ENCODE measurements at places on chromosomes 2 and 18.

DNA sequence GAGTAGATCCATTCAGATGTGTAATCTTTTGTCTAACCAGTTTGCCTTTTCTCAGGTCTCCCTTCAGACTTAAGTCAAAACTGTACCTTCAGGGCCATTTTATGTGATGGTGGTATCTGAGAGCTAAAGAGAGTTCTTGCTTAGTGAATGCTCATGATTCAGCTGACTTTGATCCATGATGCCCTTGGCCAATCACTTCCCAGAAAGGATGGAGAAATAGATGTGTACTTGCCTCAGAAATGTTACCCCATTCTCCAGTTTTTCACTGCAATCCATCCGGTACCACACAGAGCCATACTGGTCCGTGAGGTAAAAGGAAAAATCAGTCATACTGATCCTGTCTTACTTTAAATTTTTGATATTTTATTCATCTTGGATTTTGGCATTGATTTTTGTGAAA lies 234.8 kb upstream of the PIK3C3 start:
- no peak for DNase-seq

- no peak for DNase-seq
These were observed 19.4 kb upstream of the NCL start for GRCh38 chr2:231483398-231484329.

DNA sequence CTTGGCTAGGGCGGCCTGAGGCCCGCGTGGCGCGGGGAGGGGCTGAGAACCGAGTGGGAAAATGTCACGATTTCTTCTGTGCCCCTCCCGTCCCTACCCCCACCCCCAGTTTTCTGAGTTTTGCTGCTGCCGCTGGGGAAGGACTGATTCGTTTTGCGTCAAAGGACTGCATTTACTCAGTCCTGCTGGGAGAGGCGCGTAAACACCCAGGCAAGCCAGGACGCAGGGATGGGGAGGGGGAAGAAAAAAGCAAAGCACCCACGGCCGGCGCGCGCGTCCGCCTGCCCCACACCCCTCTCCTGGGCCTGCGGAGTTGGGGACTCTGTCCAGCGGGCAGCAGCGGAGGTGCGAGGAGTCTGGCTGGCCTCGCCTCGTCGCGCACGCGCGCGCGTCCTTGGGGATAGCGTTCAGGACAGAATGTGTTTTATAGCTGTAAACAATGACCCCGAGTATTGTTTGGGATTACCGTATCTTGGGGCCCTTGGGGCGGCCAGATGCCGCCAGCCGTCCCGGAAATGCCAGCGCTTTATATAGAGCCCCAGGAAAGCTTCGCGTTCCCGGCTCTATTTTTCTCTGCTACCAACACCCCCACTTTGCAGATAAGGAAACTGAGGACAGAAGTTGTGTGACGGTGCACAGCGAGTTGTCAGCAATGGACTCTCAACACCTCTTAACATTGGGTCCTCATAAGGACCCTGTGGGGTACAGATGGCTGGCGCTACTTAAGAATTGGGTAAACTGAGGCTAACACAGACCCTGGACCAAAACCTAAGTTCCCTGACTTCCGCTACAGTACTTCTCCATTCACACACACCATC lies 1.7 kb upstream of the FOSL2 start:
- no peak for DNase-seq

- no peak for DNase-seq
These were observed 378.1 kb upstream of the ATP5MC3 start for GRCh38 chr2:175559613-175560012.

GRCh38 chr18:48950536-48951447 lies at the start of gene SMAD7:
TSS of gene SMAD7 (minus strand) at chr18:48950965. CDS start at chr18:48950424, 541 bp downstream.
- no peak for DNase-seq

DNA sequence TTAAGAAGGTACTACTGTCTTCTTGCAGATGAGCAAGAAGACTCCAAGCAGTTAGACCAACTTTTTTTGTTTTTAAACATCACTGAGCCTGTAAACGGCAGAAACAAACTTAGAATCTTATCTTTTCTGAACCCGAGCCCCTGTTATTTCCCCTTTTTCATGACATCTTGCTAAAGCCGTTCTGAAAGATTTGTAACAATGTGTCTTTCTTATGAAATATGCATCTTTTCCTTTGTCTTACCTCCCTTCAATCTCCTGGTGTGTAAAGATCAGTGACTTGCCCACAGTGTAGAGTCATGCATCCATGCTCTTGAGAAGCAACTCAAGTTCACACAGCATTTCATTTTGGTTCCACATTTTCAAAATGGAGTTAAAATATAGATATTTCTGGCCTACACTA lies 288.8 kb upstream of the CELF4 start:
- no peak for DNase-seq

DNA sequence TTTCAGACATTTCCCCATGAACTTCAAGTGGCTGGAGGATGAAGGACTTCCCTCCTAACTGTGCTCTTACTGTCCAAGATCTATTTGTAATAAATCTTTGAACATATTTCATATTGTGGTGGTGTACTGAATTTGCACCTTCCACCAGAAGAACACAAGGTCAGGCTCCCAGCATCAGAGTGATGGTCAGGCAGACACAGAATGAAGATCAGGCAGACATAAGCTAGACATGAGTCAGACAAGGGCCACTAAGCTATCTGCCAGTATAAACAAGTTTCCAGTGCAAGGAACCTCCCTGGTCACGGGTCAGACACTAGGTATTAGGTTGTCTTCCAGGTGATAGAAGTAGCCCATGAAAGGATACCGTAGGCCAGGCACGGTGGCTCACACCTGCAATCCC lies 20.0 kb downstream of the AQP12B start:
- no peak for DNase-seq

DNA sequence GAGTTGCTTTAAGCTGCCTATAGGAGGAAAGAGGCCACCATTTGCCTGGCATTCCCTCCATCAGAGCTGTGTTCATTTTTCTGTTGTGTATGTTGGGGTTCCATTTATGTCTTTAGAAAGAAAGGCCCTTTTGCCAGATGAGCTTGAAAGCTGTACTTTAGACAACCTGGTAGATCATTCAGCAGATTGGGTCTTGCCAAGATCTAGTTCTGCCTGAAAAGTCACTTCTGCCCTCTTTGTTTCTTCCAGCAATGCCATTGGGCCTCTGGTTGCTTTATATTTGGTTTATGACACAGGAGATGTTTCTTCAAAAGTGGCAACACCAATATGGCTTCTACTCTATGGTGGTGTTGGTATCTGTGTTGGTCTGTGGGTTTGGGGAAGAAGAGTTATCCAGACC lies 14.4 kb downstream of the SLC20A1 start:
- DNase-seq: no peak

- DNase-seq: no peak
These were observed 126.2 kb upstream of the EML6 start for GRCh38 chr2:54597153-54597848.

DNA sequence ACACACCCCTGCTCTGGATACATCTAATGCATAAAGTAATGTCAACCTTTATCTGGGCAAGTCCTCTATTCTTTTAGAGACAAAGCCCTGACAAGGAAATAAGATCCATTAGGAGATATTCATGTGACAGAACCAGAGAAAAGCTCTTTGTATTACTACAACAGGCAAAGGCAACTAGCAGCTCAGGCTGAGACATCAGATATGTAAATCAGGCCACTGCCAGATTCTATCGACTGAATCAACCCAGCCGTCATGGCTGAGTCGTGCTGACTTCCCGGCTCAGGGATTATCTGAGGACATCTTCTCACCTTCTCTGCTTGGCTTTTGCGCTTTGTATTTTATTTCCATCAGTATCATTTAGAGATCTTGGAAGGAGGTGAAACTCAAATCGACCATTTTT lies 294.5 kb downstream of the PLCL1 start:
- no peak for DNase-seq

GRCh38 chr2:98086491-98087446 lies at the start of gene VWA3B:
TSS of gene VWA3B (plus strand) at chr2:98087167. CDS start at chr2:98093093, 5,926 bp downstream.
- DNase-seq: no peak

- no peak for DNase-seq
These were observed 56.6 kb upstream of the ALPP start for GRCh38 chr2:232321817-232322559.

- no peak for DNase-seq
These were observed 397.7 kb upstream of the HNRNPA3 start for GRCh38 chr2:176814740-176815367.

DNA sequence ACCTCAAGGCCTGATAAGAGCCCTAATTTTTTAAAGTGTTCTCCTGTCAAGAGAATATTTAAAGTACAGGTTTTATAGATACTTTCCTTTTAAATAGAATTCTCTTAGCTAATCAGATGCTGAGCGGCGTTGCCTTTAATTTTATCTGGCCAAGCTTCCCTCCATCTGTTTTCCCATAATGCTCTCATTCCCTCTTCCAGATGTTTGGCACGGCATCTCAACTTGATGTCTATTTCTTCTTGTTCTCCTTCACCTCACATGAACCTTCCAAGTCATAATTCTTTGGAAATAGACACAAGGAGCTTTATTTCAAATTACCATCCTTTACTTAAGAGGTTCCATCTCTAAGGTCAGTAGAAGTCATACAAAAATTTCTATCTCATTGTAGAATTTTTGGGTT lies 76.1 kb upstream of the CPO start:
- DNase-seq: no peak

DNA sequence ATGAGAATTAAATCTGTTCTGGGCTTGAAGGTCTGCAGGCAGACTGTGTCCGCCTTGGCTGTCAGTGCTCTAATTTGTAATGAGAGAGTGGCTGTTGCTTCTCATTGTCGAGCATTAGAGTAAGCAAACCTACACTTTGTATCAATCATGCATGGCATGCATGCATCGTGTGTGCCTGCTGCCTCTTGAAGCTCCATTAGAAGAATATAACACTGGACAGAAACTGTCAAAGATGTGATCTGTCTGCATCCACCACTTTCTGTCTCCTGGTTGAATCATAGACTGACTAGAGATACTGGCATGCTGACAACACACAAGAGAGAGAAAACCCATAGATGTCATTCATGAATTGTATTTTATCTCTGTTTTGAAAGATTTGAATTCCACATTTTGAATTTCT lies 275.0 kb upstream of the NXPH2 start:
- DNase-seq: no peak

- no peak for DNase-seq
These were observed 888.4 kb downstream of the TSN start for GRCh38 chr2:122643725-122644329.

DNA sequence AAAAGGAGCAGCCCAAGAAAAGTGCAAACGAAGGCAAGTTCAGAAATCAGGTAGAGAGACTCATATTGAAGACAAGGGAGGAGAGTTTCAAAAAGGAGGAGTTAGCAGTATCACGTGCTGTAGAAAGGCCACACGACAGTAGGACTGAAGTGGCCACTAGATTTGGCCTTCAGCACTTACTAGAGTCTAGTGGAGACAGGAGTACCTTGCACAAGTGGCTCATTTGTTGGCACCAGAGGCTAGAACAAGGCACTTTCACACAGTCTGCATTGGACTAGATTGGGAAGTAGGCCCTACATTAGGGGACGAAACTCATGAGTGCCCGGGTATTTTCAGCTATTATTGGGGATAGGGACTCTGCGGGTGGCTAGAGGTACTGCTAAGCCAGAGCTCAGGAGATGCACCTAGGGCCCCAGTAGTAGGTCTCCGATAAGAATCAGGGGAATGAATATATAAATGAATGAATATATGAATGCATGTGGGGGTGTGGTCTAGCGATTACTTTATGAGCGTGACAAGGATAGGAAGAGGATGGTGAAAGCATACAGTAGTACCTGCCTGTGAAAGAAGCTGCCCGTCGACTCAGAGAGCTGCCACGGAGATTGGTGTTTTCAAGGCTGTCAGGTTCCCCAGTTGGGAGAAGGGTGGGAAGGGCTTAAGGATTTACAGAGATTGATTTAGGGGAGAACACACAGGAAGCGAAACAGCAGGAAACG lies 1.4 kb upstream of the NCOA1 start:
- DNase-seq: no peak

GRCh38 chr2:69582582-69583176 lies 60.9 kb downstream of the AAK1 start:
- DNase-seq: no peak

GRCh38 chr2:188517549-188518215 lies 226.0 kb downstream of the GULP1 start:
- DNase-seq: no peak

GRCh38 chr2:106858810-106859209 lies 27.2 kb downstream of the ST6GAL2 start:
- DNase-seq: no peak

- DNase-seq: no peak
These were observed 1600.7 kb upstream of the ACVR2A start for GRCh38 chr2:146244131-146244530.

- no peak for DNase-seq
These were observed 690.8 kb upstream of the CELF4 start for GRCh38 chr18:38256366-38256765.

- DNase-seq: no peak
These were observed 1.5 kb downstream of the GRHL1 start for GRCh38 chr2:9952856-9953503.

- DNase-seq: no peak
These were observed 5.0 kb downstream of the INO80D start for GRCh38 chr2:206080927-206081326.

DNA sequence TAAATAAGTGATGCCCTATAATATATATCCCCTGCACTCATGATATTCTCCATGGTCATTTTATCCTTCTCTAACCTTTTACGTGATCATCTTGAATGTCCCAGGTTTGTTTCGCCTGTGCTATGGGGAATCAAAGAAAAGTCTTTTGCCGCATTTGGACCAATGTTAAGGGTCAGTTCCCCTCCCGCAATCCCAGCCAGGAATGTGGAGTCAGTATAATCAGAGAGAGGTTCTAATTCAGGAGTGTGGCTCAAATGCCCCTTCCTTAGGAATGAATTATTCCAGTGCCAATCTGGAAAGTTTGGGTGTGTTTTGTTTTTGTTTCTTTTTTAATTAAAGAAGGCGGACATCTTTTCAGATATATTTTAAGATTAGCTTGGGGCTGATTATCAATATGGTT lies 41.8 kb downstream of the PMS1 start:
- DNase-seq: no peak

- no peak for DNase-seq
These were observed 42.8 kb downstream of the ITSN2 start for GRCh38 chr2:24317491-24317920.

GRCh38 chr2:32838418-32838817 lies 108.3 kb upstream of the LTBP1 start:
- DNase-seq: no peak

GRCh38 chr2:28991460-28991859 lies 10.4 kb downstream of the TOGARAM2 start:
- DNase-seq: no peak

- no peak for DNase-seq
These were observed 20.9 kb downstream of the SPEG start for GRCh38 chr2:219455581-219455980.
